CD4-positive, alpha-beta T cell treated with Interleukin-15 for 4 hours (primary cell): ENCODE measurements at places on chromosomes 6 and 20.
A peak's percentile ranks its signal among the peaks of the same experiment; 100 is the strongest.

DNA sequence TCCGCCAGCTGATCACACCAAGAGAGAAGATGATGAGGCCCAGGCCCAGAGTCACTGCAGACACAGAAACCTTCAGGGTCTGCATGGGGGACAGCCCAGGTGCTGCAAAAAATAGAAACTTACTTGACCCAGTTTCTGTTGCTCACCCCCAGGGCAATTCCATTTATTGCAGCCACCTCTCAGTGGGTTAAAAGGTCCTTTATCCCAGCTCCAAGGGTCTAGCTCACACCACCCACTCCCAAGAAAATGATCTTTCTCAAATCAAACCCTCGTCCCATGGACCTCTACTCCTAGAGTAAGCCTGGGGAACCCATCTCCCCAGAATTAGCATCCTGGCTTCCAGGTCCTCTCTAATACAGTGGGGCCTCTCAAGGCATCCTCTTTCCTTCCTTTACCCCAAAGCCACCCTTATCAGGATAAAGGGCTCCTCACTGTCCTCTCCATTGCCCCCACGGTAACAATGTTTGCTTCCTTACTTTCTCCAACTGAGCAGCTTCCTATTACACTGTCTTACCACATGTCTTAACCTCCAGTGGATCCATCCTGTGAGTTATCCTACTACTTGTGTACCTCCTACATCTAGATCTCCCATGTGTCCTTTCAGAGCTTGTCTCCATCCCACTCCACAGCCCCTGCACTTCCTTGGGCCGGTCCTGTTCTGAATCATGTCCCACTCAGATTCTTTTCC is 5.1 kb downstream of the HLA-DMB start:
- no peak for DNase-seq

GRCh38 chr20:49825521-49826033 is 12.9 kb downstream of the SLC9A8 start:
- DNase-seq: no peak

DNA sequence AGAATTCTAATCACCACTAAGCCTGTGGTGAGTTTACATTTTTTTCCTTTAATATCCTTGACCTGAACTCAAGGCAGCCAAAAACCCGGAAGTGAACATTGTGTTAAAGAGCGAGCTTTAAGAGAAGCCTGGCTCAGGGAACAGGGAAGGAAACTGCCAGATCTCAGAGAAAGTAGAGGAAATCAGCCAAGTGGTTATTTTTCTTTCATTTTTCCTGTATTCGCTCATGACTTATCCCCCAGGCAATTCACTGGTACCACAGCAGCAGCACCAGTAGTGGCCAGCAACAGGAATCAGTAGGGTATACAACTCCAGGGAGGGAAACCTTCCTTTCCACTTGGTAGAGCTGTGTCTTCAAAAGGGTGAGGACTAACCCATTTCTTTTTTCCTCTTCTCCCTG is 89.6 kb upstream of the HMGCLL1 start:
- DNase-seq: no peak

GRCh38 chr6:73004861-73005260 is 220.4 kb downstream of the KHDC1L start:
- no peak for DNase-seq

DNA sequence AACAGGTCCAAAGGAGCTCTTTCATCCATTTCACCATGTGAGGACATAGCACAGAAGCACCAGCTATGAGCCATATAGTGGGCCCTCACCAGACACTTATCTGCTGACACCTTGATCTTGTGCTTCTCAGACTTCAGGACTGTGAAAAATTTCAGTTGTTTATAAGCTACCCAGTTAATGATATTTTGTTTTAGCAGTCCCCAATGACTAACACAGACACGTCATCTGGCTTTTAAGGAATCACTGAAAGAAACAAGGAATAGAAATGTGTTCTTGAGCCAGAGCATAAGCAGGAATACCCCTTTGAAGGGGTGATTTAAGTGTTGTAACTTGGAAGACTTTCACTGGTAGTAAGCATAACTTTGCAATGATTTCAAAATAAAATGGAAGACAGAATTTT is 214.7 kb upstream of the PTCHD4 start:
- DNase-seq: no peak

- DNase-seq: peak; percentile 52
These were observed 52.3 kb upstream of the IFNGR1 start for GRCh38 chr6:137271245-137272183.

GRCh38 chr20:48065833-48066232 is 280.6 kb upstream of the SULF2 start:
- DNase-seq: no peak

DNA sequence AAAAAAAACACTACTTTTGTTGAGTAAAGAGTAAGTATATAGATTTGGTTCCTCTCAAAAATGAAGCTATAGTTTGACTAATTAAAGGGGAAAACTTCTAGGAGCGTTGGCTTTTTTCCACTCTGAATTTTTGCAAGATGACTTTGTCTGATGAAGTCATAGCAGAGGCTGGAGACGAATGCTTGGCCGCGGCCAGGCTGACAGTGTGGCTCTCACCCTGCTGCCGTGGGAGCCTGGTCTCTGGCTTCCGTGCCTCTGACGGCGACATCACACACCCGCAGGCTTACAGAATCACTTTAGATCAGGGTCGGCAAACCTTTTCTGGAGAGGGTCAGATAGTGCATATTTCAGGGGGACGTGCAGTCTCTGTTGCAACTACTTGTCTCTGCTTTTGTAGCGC is 145.0 kb downstream of the PHACTR3 start:
- no peak for DNase-seq

DNA sequence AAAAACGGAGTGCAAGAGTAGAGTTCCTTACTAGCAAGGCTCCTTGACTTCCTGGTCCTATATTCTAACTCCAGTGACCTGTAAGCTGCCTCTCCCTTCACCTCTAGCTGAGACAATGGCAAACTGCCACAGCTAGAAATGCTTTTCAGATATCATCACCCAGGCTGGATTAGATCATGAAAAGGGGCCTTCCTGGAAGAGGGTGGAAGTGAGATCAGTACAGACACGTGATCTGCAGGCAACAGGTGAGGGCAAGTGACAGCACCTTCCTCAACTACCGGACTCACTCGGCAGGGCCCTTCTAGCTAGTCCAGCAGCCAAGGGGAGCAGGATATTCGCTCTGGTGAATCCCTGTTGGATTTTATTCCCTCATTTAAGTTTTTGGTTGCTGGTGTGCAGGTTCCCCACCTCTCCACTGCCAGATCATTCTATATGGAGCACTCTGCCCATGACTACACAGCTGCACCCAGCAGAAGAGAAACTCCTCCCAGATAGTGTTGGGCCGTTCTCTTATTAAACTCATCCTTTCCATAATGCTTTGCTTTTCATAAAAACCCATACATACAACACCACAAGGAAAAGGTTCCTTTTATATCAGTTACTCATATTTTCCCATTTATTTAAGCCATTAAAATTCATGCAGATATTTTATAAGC is 26.4 kb upstream of the FAM83C start:
- DNase-seq: no peak

GRCh38 chr6:160500639-160501038 is 152.5 kb downstream of the SLC22A3 start:
- no peak for DNase-seq

GRCh38 chr6:63997734-63998133 is 362.1 kb downstream of the PHF3 start:
- no peak for DNase-seq
